ENCODE measurements at places on chromosomes 1 and 21.
A peak's percentile ranks its signal among the peaks of the same experiment; 100 is the strongest.

GRCh38 chr21:41598561-41599431 is 90.8 kb upstream of the TMPRSS2 start:
- DNase-seq = no peak

DNA sequence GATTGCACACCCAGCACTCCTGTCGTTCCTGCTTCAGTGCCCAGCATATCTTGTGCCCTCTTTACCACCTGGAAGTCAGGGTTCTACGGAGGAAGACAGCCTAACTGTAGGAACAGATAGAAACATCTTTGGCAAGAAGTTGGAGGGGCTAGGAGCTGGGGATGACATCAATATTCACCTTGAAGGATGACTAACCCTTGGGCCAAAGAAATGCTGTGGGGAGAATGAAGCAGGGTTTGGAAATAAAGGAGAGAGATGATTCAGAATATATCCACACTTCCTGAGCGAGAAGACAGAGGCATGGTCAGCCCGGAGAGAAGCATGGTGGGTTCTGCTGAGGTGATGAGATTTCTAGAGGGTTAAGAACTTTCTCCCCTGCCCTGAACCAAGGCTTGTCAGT is 4.6 kb upstream of the NKAIN1 start:
- DNase-seq = peak; percentile 48

- peak; percentile 30 for DNase-seq
These were observed at the start of gene GJC2 for GRCh38 chr1:228149406-228150119. GJC2 (plus strand) TSS chr1:228149930; CDS start chr1:228157759, 7,829 bp downstream.

DNA sequence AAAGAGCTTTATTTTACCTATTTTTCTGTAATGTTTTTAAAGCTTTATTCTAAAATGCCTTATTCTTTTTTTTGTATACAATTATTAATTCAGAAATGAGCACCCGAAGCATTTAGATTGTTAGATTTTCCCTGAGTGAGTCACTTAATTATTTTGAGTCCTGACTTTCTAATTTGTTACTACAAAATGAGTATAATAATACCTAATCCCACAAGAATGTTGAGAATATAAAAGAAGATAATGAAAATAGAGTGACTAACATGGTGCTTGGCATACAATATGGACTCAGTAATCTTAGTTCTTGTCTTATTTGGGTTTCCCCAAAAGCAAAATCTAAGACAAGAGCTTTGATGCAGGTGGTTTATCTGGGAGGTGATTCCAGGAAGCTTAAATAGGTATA is 142.2 kb downstream of the LHX8 start:
- no peak for DNase-seq

Data from mesenchymal stem cell (in vitro differentiated cells and primary cell).